NCI-H1417 (cell line): ENCODE measurements at places on chromosomes 12 and 14.

GRCh38 chr12:42039176-42039575, 105.5 kb downstream of the GXYLT1 start:
- DNase-seq: no peak

DNA sequence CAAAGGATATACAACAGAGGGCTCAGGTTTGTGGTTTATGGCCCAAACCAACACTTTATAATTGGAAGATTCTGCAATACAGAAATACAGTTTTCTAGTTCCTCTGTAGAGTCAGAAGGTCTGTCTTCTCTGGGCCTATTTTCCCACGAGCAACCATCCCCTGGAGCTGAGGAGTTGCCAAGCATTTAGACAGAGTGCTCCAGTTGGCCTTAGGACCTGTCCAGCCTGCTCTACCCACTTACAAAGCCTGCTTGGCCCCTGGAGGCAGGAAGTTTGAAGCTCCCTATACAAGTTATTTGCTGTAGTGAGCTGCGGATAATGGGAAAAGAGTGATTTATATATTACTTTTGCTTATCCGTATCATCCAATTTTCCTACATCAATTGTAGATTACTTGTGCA, 60.8 kb upstream of the HSPB8 start:
- DNase-seq: no peak

- DNase-seq: no peak
Measured at GRCh38 chr12:63862187-63862968, 17.9 kb downstream of the SRGAP1 start.

GRCh38 chr14:32692441-32692840, 246.2 kb upstream of the NPAS3 start:
- no peak for DNase-seq

DNA sequence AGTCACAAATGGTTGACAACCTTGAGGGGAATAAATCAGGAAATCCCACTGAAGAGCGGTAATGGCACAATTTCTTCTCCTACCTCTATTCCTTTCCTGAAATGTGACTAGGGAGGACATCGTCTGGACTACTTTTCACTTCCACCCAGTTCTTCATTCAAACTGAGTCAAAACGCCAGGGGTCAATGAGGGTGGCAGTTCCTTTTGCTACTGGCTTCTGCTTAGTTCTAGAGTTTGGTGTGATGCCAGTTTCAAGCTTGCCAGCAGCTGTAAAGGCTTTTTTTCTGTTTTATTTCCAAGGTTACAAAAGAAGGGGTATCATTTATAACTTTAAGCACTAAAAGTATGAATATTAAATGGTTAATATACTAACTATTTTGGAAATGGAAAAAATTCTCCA, 286.5 kb downstream of the SOX5 start:
- DNase-seq: no peak

GRCh38 chr12:109571773-109572505, 1.4 kb downstream of the MMAB start:
- no peak for DNase-seq

DNA sequence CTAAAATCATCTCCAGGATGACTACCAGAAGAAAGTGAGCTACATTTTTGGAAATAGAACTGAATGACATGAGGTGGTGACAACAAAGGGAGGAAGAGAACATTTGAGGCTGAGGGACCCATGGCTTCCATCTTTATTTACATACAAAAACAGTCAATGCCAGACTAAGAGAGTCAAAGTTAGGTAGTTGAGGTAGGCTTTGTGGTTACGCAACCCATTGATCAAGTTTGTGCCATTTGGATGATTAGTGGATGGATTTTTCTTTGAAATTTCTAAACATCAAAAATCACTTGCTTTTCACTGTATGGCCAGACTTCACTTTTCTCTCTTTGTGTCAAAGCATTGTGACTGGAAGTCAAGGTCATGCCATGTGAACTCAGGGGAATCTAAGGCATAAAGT, 22.9 kb downstream of the ASCL1 start:
- no peak for DNase-seq

- no peak for DNase-seq
Measured at GRCh38 chr14:24634158-24634557, at the start of gene GZMB. Gene GZMB (minus strand): TSS chr14:24634190. CDS start chr14:24634160, 30 bp downstream.

DNA sequence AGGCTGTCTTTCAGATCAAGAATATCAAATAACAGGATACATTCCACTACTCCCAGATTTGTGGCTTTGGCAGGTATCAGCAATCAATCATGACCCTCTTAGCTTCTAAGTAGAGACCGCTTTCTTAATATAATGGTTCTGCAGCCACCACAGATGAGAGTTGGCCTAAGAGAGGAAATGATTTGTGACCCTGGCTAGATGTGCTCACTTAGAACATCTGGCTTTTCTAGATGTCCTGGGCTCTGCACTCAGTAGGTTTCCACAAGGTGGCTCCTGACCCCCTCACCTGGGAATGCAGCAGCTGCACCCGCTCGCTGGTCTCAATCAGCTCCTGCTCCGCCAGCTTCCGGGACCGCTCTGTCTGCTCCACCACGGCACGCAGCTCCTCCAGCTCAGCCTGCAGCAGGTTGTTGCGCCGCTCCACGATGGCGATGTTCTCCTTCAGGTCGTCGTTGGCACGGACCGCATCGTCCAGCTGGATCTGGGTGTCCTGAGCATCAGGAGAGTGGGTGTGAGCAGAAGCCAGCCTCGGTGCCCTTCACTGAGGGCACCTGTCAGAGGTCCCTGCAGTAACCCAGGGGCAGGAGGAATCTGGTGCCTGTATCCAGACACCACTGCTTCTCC, 8.9 kb downstream of the CMTM5 start:
- DNase-seq: no peak

GRCh38 chr14:95961481-95961880, 77.7 kb upstream of the C14orf132 start:
- DNase-seq: no peak

DNA sequence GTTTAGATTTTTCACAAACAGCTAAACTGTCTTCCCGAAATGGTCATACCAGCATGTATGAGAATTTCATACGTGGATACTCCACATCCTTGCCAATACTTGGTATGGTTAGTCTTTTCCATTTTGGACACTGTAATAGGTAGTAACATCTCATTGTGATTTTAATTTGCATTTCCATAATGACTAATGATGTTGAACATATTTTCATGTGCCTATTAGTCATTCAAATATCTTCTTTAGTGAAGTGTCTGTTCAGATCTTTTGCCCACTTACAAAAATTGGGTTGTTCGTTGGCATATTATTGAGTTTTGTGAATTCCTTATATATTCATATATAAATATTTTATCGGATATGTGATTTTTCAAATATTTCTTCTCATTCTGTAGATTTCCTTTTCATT, 78.0 kb upstream of the GNG2 start:
- no peak for DNase-seq

DNA sequence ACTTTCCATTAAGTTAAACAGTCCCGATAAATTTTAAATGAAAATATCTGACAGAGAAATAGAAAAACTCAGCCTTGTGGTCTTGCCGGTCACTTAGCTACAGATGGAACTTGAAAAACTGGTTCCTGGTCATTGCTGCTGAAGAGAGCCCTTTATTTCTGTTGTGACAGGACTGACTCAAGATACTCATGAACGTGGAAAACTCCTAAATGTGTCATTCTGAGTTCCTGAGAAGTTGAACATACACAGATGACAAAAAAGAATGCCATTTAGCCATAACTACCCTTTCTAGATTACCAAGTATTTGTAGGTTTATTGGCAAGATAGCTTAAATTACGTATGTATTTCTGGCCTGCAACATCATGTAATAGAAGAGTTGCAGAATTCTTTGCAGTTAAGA, 134.2 kb downstream of the HMGA2 start:
- DNase-seq: no peak

DNA sequence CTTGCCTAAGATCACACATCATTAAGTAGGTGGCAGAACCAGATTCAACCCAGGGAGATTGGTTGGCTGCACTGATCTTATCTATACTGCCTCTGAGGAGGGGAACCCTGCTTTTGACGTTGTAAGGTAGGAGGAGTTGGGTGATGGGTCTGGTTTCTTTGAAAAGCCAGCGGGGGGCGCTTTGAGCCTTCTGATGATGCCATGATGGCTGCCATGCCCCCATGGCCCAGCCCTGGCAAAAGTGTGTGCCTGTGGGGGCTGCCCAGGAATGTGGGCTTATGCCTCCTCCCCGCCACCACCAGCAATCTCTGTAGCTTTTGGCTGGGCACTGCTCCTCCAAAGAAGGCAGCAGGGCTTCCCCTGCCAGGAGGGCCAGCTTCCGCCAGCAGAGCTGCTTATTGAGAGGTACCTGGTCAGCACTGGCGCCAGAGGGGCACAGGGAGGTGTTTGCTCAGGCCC, 224.3 kb downstream of the SLC41A2 start:
- DNase-seq: peak; percentile 15

GRCh38 chr14:26820572-26820971, 222.7 kb upstream of the NOVA1 start:
- no peak for DNase-seq

DNA sequence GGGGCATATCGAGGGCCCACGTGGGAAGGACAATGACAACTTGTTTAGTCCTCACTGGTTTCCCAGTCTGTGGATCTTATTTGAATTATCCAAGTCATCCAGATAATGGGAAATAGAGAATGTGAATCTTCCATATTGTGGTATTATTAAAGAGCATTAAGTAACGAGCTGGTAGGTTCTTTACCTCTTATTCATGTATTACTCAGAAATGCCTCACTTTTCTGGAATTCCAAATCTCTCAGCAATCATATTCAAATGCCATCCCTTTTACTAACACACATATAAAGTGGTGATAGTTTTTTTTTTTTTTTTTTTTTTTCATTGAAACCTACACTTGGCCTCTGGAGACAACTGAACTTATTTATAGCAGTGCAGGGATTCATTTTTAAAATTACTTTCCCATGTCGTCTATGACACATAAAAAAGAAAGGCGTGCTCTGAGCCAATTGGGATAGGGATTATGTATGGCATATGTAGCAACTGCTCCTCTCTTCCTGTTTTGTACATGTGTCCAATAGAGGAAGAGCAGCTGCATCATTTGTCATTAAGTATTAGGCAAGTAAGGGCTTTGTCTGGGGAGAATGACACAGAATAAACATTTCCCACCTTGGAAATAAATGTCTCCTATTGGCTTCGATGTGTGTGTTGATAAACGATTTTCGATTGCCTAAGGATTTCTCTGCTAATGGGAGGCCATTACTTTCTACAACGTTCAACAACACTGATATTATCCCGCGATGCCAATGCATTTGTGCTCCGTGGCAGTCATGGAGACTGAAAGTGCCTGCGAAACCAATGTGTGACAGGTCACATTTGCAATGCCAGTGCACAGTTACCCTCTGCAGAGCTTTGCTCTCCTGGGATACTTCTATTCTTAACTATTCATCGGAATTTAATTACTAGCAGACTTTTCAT, 78.6 kb upstream of the IFNG-AS1 start:
- no peak for DNase-seq

GRCh38 chr14:26276757-26277156, 321.1 kb downstream of the NOVA1 start:
- no peak for DNase-seq
